Pulmonary artery endothelial cell (primary cell): ENCODE measurements at places on chromosomes 16 and 17. TPM values are rescaled to one million over a fixed set of nuclear protein-coding genes. Genes with fewer than 3 reads are reported as not detected.

The PRPSAP2 gene
- 37.5 and 47.0 TPM in 2 replicates for total RNA-seq

DNA sequence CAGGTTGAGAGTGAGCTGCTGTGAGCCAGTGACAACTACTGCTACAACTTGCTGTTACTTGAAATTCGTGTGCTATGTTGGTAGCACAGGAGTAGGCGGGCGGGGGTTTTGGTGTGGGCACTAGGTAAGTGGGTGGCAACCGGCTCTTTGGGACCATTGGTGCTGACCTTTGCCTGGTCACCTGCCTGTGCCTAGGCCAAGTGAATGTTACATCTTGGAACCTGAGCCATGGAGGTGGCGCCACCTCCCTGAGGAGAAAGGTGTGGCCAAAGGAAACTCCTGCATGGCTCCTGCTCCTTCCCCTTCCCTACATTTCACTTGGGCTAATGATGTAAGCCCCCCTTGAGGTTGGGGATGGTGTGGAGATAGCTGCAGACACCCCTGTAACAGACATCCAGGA is 25.4 kb upstream of the ARHGAP23 start:
- no peak for DNase-seq

GRCh38 chr17:16593356-16594102 is 24.5 kb upstream of the ZNF287 start:
- DNase-seq = no peak

GRCh38 chr17:45889579-45889978 is 4.8 kb upstream of the MAPT start:
- no peak for DNase-seq
